HFFc6 (cell line): ENCODE measurements at places on chromosomes 5 and 9.
A peak's percentile ranks its signal among the peaks of the same experiment; 100 is the strongest.

DNA sequence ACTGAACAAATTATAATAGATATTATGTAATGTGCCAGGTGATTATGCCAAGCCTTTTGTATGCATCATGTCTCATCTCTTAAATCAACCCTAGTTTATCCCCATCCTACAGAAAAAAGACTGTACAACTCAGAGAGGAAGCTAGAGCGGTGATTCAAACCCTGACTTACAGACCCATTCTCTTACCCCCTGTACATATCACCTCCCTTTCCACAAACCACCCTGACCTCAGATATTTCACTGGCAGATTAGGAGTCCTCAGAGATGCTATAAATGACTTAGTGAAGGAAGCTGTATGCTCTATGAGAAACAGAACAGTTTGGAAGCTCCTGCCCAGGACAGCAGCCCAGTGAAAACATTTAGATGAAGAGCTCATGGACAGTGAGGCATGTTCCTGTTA is 79.1 kb upstream of the RARS1 start:
- H3K27ac ChIP-seq, result no peak overlapping the region
- no peak for DNase-seq
- peaks cover 9% of the 10 kb centered on the region; the same call in 1 of the 2 replicates for H3K36me3 ChIP-seq
- H3K4me1 ChIP-seq, result peaks cover 51% of the 10 kb centered on the region

DNA sequence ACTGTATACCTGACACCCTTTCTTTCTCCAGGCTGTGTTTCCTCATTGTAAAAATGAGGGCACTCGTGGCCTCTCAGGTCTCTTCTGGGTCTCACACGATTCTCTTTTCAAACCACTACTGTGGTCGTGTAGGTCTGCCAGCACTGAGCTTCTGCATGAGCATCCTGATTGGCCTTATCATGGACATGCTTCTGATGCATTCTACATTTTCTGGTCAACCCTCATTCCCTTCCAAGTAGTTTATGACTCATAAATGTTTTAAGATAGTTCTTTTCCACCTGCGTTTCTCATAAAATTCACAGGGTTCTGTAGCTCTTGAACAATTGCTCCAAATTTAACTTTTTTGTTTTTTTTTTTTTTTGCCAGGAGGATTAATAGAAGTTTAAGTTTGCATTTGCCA is 294.8 kb downstream of the KCTD16 start:
- peaks cover 60% of the 10 kb centered on the region for H3K4me1 ChIP-seq
- no peak overlapping the region for H3K27ac ChIP-seq
- H3K27me3 ChIP-seq, result peaks cover 1% of the 10 kb centered on the region; the same call in 1 of the 2 replicates
- no peaks in the 10 kb centered on the region for H3K36me3 ChIP-seq
- H3K4me3 ChIP-seq, result no peak overlapping the region

GRCh38 chr5:35151146-35151920 is 79.0 kb downstream of the PRLR start:
- no peak for DNase-seq
- H3K4me1 ChIP-seq, result peaks cover 6% of the 10 kb centered on the region

DNA sequence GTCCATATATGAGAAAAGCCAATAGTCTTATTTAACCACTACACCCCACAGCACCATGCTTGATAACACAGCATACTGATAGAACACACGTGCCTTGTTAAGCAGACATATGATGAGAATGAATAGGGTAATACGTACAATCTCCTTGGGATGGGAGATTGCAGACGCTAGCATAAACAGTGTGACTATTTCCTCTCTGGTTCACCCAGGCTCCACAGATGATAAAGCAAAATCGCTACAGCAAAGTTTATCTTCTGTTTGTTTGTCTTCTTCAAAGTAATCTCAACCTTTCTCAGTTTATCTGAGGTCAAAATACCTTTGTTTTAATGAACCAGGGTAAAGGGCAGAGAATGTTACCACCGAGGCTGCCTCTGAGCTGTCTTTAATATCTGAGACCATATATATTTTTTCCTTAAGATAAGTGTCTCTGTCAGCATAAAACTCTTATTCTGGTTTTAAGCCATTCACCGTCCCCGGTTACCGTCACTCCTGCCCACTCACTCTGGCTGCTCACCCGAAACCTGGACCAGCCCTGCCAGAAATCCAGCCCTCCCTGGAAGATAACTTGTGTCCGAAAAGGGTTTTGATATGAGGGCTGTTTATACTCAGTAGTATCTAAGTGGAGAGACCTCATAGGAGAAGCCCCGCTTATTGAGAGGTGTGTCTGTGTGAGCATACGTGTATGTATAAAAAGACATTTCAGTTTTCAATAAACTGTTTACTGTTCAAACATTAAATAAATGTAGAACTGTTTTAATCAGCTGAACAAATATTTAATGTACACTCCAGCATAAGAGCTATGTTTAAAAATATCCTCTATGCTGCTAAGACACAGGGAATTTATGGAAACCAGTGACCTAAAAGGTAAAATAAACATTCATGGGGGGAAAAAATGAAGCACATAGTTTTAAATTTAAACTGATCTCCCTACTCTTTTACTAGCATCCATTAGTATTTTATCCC is 465.4 kb downstream of the RASEF start:
- H3K4me1 ChIP-seq, result no peaks in the 10 kb centered on the region
- DNase-seq, result no peak
- H3K27me3 ChIP-seq, result peaks cover 2% of the 10 kb centered on the region
- H3K36me3 ChIP-seq, result no peaks in the 10 kb centered on the region
- no peak overlapping the region for H3K27ac ChIP-seq
- H3K4me3 ChIP-seq, result no peak overlapping the region

GRCh38 chr9:134571946-134572917 is 69.4 kb upstream of the COL5A1 start:
- no peak for DNase-seq
- no peak overlapping the region for H3K27ac ChIP-seq
- H3K4me3 ChIP-seq, result no peak overlapping the region
- no peaks in the 10 kb centered on the region for H3K4me1 ChIP-seq
- peaks cover 24% of the 10 kb centered on the region for H3K27me3 ChIP-seq

GRCh38 chr5:31144364-31144763 is 49.1 kb upstream of the CDH6 start:
- no peak for DNase-seq
- no peak overlapping the region for H3K4me3 ChIP-seq
- no peak overlapping the region for H3K27ac ChIP-seq
- H3K4me1 ChIP-seq, result peaks cover 8% of the 10 kb centered on the region; the same call in 1 of the 2 replicates
- H3K36me3 ChIP-seq, result no peaks in the 10 kb centered on the region

DNA sequence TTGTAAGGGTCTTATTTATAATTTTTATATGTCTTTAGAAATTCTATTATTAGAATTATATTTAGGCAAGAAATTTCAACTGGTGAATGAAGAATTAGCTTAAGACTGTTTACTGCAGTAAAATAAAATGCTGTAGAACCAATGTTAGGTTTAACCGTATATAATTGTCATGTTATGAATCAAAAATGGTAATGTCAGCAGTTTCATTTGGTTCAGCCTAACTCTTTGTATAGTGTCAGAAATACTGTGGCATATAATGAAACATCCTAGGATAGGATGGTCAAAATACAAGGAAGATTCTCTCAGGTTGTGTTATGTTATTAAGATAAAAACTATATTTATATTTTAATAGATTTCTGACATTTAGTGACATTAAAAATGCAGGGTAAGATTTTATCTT is 64.4 kb upstream of the EIF4EBP3 start:
- no peak overlapping the region for H3K27ac ChIP-seq
- no peak for DNase-seq
- H3K4me1 ChIP-seq, result peaks cover 27% of the 10 kb centered on the region
- no peaks in the 10 kb centered on the region for H3K27me3 ChIP-seq
- peaks cover 12% of the 10 kb centered on the region; the same call in 1 of the 2 replicates for H3K36me3 ChIP-seq

DNA sequence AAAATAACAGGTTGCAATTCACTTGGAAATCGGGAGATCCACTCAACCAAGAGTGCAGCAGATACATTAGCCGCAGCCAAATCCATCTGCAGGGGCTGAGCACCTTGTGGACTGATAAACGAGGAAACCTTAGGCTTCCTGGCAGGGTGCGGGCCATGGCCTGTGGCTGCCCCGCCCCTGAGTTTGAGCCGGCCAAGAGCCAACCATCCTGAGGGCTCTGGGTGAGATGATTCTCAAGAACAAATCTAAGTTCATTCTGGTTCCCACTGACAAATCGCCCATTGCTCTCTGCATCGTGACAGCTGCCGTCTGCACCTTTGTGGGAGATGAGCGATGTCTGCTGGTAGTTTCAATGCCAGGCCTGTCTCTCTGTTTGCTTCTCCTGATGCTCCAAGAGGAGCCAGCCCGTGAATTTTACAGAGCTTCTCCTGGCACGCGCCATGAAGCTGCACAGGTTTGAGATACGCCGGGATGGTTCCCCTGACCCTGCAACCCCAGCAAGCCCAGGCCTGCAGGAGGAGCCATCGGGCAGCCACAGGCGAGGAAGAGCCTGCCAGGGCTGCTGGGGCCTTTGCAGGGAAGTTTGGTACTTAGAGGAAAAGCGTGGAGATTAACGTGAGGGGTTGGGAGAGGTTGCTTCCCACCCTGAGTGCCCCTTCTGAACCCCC is 154.0 kb downstream of the OLFM1 start:
- H3K27ac ChIP-seq, result no peak overlapping the region
- DNase-seq, result no peak
- peaks cover 11% of the 10 kb centered on the region for H3K27me3 ChIP-seq
- no peaks in the 10 kb centered on the region for H3K4me1 ChIP-seq
- H3K4me3 ChIP-seq, result no peak overlapping the region

DNA sequence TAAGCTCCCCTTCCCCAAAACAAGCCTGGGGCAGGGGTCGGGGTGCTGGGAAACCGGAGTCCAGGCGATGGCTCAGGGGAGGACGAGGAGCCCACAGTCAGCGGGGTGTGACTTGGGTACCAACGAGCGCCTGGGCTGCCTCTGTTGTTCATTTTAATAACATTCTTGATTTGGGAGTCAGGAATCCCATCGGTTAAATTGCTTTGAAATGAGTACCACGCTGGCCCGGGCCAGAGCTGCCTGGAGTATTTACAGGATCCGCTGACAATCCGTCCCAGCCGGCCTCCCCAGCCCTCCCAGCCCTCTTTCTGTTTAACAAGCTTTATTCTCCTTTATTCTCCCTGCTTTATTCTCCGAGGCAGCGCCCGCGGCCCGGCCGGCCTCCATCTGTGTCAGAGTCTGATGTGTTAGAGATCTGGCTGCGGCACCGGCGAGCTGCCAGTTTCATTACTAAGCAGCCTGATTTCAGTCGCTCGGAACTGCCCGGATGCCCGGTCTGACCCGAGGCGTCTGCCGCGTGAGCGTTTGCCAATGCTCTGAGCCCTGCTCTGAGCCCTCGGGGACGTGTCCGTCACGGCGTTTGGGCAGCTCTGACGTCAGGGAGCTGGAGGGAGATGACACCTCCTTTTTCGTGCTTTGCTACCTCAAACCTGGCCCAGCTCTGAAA is 16.5 kb upstream of the QRFP start:
- H3K27me3 ChIP-seq, result peaks cover 3% of the 10 kb centered on the region

DNA sequence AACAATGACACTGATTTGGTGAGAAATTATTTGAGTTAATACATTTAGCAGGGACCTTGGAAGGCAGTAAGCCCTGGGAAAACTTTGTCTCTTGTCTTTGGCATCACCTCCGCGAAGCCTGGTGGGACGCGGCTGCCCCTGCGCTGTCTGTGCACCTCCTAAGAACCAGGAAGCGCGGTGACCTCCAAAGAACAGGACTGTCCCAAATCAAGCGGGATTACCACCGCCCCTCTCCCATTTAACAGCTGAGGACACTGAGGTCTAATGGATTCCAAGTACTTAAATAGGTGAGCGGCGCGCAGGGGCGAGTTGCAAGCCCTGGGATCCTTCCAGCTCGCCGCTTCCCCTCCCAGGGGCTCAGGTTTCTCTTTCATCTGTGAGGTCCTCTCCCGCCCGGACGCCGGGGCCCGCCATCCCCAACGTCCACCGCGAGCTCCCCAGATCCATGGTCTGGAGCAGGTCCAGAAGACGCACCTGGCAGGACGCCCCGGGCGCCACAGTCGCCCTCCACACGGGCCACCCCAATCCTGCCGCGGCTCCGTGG is 432 bp downstream of the STARD4 start:
- H3K27me3 ChIP-seq, result no peaks in the 10 kb centered on the region
- DNase-seq, result no peak
- peaks cover 47% of the 10 kb centered on the region for H3K4me1 ChIP-seq
- H3K4me3 ChIP-seq, result peak overlapping the region; percentile 94

GRCh38 chr5:59922220-59922619 is 28.7 kb upstream of the PDE4D start:
- no peaks in the 10 kb centered on the region for H3K4me1 ChIP-seq
- H3K36me3 ChIP-seq, result no peaks in the 10 kb centered on the region
- no peak overlapping the region for H3K4me3 ChIP-seq
- H3K27ac ChIP-seq, result no peak overlapping the region

- H3K4me3 ChIP-seq, result peak overlapping the region; percentile 29; the same call in 1 of the 2 replicates
- H3K27ac ChIP-seq, result no peak overlapping the region
- no peak for DNase-seq
- H3K4me1 ChIP-seq, result peaks cover 18% of the 10 kb centered on the region
- H3K36me3 ChIP-seq, result no peaks in the 10 kb centered on the region
Measured at GRCh38 chr9:132141948-132142594, 19.8 kb upstream of the NTNG2 start.

GRCh38 chr5:132267931-132268768 is 10.7 kb downstream of the PDLIM4 start:
- H3K36me3 ChIP-seq, result no peaks in the 10 kb centered on the region
- H3K27ac ChIP-seq, result peak overlapping the region; percentile 100
- no peaks in the 10 kb centered on the region; the same call in 1 of the 2 replicates for H3K27me3 ChIP-seq
- no peak for DNase-seq
- no peak overlapping the region for H3K4me3 ChIP-seq

DNA sequence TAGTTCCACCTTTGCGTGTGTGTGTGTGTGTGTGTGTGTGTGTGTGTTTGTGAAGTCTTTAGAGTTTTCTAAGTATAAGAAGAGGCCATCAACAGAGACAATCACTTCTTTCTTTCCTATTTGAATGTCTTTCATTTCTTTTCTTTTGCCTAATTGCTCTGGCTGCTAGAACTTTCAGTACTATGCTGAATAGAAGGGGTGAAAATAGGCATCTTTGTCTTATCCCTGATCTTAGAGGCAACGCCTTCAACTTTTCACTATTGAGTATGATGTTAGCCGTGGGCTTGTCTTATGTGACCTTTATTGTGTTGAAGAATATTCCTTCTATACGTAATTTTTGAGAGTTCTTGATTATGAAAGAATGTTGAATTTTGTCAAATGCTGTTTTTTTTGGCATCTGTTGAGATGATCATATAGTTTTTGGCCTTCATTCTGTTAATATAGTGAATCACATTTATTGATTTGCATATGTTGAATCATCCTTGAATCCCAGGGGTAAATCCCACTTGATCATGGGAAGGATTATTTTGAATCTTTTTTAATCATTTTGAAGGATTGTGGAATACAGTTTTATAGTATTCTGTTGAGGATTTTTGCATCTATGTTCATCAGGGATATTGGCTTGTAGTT is 134.8 kb upstream of the CD180 start:
- no peak overlapping the region for H3K4me3 ChIP-seq
- DNase-seq, result no peak
- H3K27ac ChIP-seq, result no peak overlapping the region
- H3K36me3 ChIP-seq, result no peaks in the 10 kb centered on the region
